Caudate nucleus (tissue), 63 donors: ENCODE measurements at places on chromosomes 16 and 17.

DNA sequence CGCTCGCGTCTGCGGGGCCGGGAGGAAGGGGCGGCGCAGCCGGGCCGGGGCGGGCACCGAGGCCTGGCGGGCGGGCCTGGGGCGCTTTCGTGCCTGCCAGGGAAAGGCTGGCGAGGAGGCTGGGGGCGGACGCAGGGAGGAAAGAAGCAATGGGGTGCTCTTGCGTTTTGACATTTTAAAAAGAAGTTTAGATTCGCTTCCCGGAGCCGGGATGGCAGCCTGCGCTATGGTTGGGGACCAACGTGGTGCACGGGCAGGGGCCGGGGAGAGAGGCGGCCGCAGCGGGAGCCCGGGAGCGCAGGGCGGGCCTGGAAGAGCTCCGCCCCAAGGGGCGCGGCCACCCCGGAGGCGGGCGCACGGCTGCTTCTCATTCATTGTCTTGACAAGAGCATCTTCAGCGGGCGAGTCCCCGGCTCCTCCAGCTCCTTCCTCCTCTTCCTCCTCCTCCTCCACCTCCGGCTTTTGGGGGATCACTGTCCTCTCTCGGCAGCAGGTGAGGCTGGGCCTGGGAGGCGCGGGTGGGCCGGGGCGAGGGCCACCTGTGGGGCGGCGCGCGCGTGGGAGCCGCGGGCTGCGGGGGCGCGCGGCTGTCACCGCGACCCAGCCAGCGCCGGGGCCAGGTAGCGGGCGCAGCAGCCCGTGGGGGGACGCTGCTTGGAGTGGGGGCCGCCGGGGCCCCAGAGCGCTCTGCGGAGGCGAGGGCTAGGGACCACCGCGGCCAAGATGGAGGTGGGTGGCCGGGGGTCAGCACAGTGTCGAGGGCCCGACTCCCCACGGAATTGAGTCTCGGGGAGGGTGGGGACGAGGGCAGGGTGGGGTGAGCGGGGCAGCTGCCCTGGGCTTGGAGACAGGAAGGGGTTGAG lies at the start of gene CORO1A:
TSS of gene CORO1A (plus strand) at position 370 of the 863 bp plus-strand sequence. CDS start 1,608 bp downstream, outside the sequence.
- DNase-seq = peak; percentile 85

- no peak for DNase-seq
Measured at GRCh38 chr17:42096360-42097111, 1.7 kb downstream of the ZNF385C start.

DNA sequence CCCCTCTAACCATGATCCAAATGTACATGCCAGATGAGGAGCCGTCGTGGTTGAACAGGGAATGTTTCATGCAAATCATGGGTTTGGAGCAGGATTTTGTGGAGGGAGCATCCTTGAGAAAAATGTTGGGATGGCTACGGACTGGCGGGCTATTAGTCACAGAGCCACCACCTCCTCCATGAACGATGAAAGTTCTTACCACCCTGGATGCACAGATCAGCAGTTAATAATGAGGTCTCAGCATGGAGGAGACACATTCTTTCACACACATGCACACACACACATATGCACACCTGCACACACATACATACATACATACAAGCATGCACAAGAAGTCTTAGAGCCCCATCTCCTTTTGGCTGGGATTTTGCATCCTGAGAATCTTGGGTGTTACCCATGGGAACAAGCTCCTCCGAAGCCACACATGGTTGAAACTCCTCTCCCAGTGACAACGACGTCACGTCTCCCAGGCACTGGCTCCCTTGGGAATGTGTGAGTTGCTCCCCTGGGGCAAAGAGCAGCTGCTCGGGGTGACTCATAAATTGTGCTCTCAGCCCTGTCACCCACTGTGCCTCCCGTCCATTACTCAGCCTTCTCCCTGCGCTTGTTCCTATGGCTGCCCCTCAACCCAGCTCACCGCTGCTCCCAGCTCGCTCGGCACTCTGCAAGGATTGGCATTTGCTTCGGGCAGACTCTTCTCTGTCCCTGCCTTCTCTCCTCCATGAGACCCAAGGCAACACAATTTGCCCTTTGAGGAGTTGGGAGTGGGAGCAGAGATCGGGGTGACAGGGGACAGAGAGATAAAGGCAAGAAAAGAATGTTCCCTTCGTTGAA lies 344.6 kb downstream of the SOX9 start:
- DNase-seq = no peak

DNA sequence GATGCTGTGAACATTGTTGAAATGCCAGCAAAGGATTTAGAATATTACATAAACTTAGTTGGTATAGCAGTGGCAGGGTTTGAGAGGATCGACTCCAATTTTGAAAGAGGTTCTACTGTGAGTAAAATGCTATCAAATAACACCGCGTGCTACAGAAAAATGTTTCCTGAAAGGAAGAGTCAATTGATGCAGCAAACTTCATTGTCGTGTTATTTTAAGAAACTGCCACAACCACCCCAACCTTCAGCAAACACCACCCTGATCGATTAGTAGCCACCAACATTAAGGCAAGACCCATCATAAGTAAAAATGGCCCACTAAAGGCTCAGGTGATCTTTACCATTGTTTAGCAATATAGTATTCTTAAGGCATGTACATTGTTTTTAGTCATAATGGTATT lies 27.3 kb downstream of the HLF start:
- no peak for DNase-seq

- no peak for DNase-seq
Measured at GRCh38 chr16:8720080-8720966, 45.9 kb downstream of the ABAT start.

- no peak for DNase-seq
Measured at GRCh38 chr17:41211845-41212466, 14.5 kb upstream of the KRTAP9-2 start.

DNA sequence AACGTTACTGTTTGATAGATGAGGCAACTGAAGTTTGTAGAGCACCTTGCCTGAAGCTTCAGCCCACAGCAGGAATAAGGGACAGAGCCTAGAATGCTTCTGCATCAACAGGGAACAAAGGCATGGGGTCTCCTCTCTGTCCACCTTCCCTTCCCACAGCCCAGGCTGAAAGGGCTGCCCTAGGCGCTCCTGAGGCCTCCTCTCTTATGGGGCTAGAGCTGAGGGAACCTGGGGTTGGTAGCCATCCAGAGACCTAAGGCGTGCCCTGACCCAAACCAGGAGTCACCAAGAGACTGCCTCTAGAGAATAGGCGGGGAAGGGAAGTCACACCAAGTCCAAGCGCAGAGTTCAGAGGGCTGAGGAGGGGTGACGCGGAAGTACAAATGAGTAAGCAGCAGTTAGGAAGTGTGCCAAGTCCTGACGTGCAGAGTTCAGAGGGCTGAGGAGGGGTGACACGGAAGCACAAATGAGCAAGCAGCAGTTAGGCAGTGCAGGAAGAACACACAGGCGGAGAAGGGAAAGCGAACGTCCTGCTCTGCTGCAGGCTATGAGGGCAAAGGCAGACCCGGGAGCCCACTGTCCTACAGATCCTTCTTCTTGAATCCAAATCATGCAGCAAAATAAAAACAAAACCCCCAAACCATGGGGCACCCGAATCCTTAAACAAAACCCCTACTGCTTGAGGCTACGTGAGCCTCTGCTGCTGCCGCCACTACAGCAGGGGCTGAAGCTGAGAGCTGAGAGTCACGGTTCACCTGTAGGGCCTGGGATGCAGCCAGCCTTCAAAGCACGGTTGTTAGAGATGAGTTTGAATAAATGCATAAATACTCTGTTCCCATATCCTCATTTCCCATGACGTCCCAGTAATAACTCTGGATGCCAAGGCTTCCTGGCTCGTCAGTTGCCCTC lies 2.7 kb upstream of the SPG7 start:
- DNase-seq = no peak

DNA sequence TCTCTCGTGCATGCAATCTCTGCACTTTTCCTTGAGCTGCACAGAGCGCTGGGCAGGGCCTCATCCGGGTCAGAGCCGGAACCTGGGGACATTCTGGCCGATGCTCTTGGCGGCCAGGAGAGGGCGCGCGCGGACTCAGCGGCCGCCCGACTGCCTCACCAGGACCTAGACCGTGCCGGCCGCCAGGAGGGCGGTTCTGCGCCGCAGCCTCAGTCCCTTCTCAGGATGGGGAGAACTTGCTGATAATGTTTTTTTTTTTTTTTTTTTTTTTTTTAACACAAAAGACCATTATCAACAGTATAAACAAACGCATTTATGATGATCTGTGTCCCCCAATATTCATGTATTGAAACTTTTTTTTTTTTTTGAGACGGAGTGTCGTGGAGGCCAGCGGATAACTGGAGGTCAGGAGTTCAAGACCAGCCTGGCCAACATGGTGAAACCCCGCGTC lies 8.1 kb upstream of the FLYWCH2 start:
- no peak for DNase-seq

- DNase-seq = no peak
Measured at GRCh38 chr17:35479271-35479670, 30.7 kb upstream of the SLFN13 start.

DNA sequence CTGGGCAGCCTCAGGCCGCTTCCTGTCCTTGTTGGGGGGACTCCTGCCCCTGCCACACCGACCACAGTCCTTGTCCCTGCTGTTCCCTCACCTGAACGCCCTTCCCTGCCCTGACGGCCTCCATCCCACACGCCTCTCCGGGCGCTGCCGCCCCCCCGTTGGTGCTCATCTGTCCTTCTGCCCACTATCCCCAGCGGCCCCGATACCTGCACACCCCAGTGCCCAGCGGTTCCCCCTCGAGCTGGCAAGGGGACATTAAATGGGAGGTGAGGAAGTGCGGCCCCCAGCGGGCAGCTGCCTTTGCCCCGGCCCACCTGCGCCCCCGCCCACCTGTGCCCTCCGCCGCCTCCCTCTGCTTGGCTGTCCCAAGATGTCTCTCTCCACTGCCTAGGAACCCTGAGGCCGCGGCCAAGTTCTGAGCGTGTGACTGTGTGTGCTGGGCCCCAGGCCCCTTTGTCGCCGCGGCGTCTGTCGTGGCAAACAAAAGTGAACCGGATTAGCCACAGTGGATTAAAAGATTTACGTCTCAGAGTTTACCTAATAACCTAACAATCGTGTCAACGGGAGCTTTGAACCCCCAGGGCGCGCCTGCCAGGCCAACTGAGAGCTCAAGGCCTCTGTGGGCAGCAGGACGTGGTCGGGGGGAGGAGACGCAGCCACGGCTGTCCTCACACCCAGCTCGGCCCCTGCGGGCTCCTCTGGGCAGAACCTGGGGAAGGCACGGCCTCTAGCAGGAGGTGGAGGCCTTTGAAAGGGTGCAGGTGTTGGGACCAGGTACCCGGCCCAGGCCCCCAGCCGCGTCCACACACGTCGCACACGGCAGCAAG lies 7.6 kb upstream of the AXIN1 start:
- no peak for DNase-seq
